ENCODE measurements at places on chromosomes 5 and 9.

GRCh38 chr5:56270058-56270457, 36.9 kb upstream of the ANKRD55 start:
- DNase-seq, result no peak

- no peak for DNase-seq
Measured at GRCh38 chr9:94937214-94937903, 210.9 kb downstream of the AOPEP start.

GRCh38 chr5:171387970-171388815, 544 bp downstream of the NPM1 start:
- DNase-seq, result peak; percentile 79

- no peak for DNase-seq
Measured at GRCh38 chr5:167773668-167774301, 517.7 kb upstream of the WWC1 start.

DNA sequence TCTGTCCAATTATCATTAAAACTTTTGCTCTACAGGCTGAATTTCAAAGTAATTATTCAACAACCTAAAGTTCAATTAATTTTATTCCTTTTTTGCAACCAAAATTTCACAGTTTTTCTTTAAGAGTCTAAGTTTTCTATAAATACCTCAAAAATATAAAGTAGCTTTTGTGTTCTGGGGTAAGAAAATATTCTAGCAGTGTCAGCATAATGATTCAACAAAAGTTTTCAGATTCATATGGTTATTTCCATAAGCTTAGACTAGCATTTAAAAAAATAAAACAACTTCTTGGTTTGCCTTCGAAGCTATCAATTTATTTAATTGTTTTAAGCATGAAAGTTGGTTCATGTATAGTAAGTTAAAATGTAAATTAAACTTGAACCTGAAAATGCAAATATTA, 1962.3 kb upstream of the CDH6 start:
- no peak for DNase-seq
